ENCODE measurements at places on chromosomes 1 and 21.
A peak's percentile ranks its signal among the peaks of the same experiment; 100 is the strongest.

DNA sequence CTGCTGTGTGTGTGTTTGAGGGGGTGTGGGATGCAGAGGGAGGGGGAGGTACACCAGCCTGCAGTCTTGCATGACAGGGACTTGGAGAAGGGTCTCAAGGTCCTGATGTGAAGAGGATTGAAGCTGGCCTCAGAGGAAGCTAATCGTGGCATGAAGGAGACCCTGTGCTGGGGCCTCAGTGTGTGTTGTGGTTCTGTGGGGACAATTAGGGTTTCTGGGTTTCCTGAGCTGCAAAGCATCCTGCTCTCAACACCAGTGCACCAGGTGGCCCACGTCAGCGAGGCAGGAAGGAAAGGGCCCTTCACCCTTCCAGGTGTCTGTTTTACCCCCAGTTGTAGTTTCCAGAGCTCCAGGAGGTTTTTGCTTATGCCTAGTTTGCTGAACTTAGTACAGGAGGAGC lies 52.8 kb downstream of the TENT5C start:
- no peaks in the 10 kb centered on the region for H3K36me3 ChIP-seq
- H3K27me3 ChIP-seq: no peaks in the 10 kb centered on the region

GRCh38 chr1:5977494-5978444 lies 14.5 kb downstream of the NPHP4 start:
- H3K27ac ChIP-seq: no peak overlapping the region
- H3K4me1 ChIP-seq: no peaks in the 10 kb centered on the region
- no peaks in the 10 kb centered on the region for H3K36me3 ChIP-seq
- no peaks in the 10 kb centered on the region for H3K27me3 ChIP-seq
- H3K4me3 ChIP-seq: no peak overlapping the region
- no peak for DNase-seq

GRCh38 chr1:39275836-39276507 lies 71.5 kb downstream of the MACF1 start:
- no peaks in the 10 kb centered on the region for H3K36me3 ChIP-seq
- no peak overlapping the region for H3K4me3 ChIP-seq
- no peak overlapping the region for H3K27ac ChIP-seq
- DNase-seq: peak; percentile 26
- H3K4me1 ChIP-seq: peaks cover 5% of the 10 kb centered on the region
- no peaks in the 10 kb centered on the region for H3K27me3 ChIP-seq

DNA sequence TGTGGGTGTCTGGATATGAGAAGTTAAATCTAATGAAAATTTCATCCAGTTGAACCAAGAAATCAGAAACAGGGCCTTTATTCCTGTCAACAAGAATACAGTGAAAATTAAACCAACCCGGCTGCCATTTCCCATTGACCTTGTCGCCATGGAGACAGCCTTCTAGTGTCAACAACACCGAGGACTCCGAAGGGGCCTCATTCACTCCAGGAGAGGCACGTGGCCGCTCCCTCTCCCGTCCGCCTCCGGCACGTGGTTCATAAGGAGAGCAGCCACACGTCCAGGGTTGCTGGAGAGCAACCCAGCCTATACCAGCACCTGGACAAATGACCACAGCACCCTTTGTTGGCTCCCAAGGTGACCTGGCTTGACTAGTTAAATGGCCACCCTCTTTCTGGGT lies 120.3 kb upstream of the VAMP3 start:
- no peaks in the 10 kb centered on the region for H3K4me1 ChIP-seq
- DNase-seq: no peak
- no peak overlapping the region for H3K4me3 ChIP-seq
- no peaks in the 10 kb centered on the region for H3K36me3 ChIP-seq

- no peaks in the 10 kb centered on the region for H3K36me3 ChIP-seq
- peak overlapping the region; percentile 53 for H3K27ac ChIP-seq
- no peaks in the 10 kb centered on the region for H3K27me3 ChIP-seq
- DNase-seq: peak; percentile 81
- no peak overlapping the region for H3K4me3 ChIP-seq
These were observed 24.2 kb upstream of the CTBS start for GRCh38 chr1:84598418-84598817.

GRCh38 chr1:79388694-79389361 lies 382.3 kb upstream of the ADGRL4 start:
- no peaks in the 10 kb centered on the region for H3K4me1 ChIP-seq
- H3K27me3 ChIP-seq: no peaks in the 10 kb centered on the region
- no peak for DNase-seq
- no peaks in the 10 kb centered on the region for H3K36me3 ChIP-seq

DNA sequence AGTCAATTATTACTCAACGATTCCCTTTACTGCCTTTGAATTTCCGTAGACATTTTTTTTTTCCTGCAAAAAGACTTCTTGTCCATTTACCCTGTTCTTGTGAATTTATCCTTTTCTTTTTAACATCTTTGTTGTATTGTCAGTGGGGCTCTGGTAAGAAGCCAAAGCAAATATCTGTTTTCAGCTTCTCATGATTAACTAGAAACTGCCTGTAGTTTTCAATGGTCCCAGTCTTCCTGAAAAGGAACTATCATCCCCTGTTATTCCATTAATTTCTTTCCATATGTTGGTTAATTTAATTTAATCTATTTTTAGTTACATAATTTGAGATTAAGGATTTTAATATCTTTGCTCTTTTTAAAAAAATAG lies 28.0 kb downstream of the SH3BGR start:
- H3K27me3 ChIP-seq: no peaks in the 10 kb centered on the region
- no peak overlapping the region for H3K27ac ChIP-seq
- H3K36me3 ChIP-seq: no peaks in the 10 kb centered on the region
- DNase-seq: no peak
- H3K4me3 ChIP-seq: no peak overlapping the region

DNA sequence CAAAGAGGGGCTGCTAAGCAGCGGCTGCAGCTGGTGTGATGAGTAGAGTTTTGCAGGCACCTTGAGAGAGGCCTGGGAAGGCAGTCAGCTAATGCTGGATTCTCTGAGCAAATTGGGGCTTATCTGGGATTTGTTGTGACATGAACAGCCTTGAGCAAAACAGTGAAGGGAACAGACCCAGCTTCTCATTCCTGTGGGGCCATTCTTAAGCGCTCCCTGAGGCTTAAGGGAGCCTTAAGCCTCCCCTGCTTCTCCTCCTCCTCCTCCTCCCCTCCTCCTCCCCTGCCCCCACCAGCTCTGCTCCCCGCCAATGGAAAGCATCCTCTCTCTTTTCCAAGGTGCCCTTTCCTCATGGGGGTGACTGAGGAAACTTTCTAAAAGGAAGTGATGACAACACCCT lies 21.3 kb downstream of the HMGCS2 start:
- H3K4me1 ChIP-seq: no peaks in the 10 kb centered on the region
- no peak for DNase-seq
- H3K4me3 ChIP-seq: no peak overlapping the region
- no peak overlapping the region for H3K27ac ChIP-seq
- peaks cover 2% of the 10 kb centered on the region for H3K27me3 ChIP-seq

GRCh38 chr1:7262611-7263010 lies 477.4 kb downstream of the CAMTA1 start:
- H3K27me3 ChIP-seq: no peaks in the 10 kb centered on the region
- no peaks in the 10 kb centered on the region for H3K36me3 ChIP-seq
- peaks cover 27% of the 10 kb centered on the region for H3K4me1 ChIP-seq
- DNase-seq: no peak
- H3K4me3 ChIP-seq: no peak overlapping the region

GRCh38 chr21:32130031-32130891 lies 148.6 kb downstream of the MIS18A start:
- H3K4me3 ChIP-seq: no peak overlapping the region
- H3K4me1 ChIP-seq: no peaks in the 10 kb centered on the region
- no peak for DNase-seq
- H3K36me3 ChIP-seq: no peaks in the 10 kb centered on the region
- H3K27me3 ChIP-seq: no peaks in the 10 kb centered on the region

- H3K27ac ChIP-seq: no peak overlapping the region
- no peaks in the 10 kb centered on the region for H3K27me3 ChIP-seq
- H3K4me1 ChIP-seq: no peaks in the 10 kb centered on the region
- no peaks in the 10 kb centered on the region for H3K36me3 ChIP-seq
- no peak for DNase-seq
- H3K4me3 ChIP-seq: no peak overlapping the region
These were observed 113.2 kb downstream of the LRRC53 start for GRCh38 chr1:74399249-74399648.

DNA sequence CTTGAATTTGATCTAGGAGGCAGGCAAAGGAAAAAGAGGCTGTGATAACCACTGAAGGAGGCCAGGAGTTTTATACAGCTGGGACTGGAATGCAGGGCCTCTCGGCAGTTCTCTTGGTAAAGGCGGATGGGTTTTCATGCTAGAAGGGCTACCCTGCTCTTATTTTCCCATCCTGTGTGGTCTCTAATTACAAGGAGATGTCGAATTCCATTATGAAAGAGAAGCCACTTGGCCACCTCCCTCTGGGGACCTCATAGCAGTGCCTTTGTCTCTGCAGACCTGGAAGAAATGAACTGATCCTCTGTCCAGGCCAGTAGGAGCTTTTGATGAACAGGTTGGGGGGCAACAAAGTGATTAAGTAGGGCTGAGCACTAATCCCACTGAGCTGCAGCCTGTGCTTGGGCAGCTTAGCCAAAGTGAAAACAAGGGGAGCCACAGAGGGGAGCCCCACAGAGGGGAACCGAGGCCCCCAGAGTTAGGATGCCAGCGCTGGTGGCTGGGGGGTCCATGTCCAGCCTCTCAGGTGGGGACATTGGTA lies 42.2 kb upstream of the BCAR3 start:
- no peaks in the 10 kb centered on the region for H3K36me3 ChIP-seq
- no peaks in the 10 kb centered on the region for H3K27me3 ChIP-seq
- no peak overlapping the region for H3K27ac ChIP-seq
- no peak overlapping the region for H3K4me3 ChIP-seq
- peaks cover 5% of the 10 kb centered on the region for H3K4me1 ChIP-seq
- no peak for DNase-seq

- H3K4me3 ChIP-seq: no peak overlapping the region
- no peak overlapping the region for H3K27ac ChIP-seq
- no peaks in the 10 kb centered on the region for H3K27me3 ChIP-seq
- no peaks in the 10 kb centered on the region for H3K36me3 ChIP-seq
These were observed 137.2 kb downstream of the ADGRL2 start for GRCh38 chr1:81937791-81938450.

DNA sequence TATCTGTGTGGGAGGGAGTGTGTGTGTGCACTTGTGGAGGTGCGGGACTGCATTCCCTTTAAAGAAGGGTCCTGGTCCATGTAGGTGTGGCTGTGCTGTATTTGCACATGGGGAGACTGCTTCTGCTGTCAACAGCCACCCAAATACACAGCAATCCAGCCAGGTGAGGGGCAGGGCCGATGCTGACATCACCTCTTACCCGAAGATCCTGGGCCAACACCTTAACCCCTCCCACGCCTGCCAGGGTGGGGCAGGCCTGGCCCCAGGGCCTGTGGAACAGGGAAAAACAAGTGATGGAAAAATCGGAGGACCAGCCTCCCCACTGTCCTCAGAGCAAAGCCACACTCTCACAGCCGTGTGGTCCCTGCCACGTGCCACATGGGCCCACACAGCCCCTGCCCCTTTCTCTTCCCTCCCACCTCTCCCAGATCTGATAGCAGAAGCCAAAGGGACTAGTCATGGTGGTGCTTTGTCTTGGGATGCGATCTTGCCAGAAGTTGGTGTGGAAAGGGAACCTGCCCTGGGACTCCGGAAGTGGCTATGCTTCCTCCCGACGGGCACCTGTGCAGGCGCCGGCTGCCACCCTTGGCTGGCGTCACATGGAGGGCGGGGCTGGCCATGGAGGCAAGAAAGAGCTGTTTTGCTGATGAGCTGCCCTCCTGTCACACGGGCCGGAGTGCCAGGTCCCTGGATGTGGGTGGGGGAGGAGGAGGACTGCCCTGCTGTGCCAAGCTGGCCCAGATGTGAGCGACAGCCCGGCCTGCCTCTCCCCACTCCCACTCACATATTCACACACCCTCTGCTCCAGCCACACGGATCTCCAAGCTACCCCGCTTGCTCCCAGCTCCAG lies 7.8 kb upstream of the CASZ1 start:
- DNase-seq: no peak
- no peaks in the 10 kb centered on the region for H3K36me3 ChIP-seq
- H3K27me3 ChIP-seq: peaks cover 24% of the 10 kb centered on the region
- H3K4me3 ChIP-seq: no peak overlapping the region
- no peak overlapping the region for H3K27ac ChIP-seq

GRCh38 chr1:66207484-66207883 lies 326.5 kb upstream of the SGIP1 start:
- H3K27me3 ChIP-seq: no peaks in the 10 kb centered on the region
- DNase-seq: peak; percentile 81
- no peaks in the 10 kb centered on the region for H3K4me1 ChIP-seq

DNA sequence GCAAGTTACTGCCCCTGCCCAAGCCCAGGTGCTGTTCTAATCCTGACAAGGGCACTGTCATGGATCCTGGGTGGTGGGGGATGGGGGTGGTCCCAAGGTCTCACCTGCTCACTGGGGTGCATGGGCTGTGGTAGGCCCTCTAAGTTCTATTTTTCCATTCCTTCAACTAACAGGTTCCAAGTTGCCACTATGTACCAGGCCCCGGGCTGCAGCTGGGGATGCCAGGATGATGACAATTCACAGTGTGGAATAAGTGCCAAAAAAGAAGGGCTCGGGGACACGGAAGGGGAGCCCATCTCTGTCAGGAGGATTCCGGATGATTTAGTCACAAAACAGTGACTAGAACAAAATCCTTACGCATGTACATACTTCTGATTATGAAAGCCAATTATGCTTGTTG lies 76.0 kb downstream of the STUM start:
- H3K27me3 ChIP-seq: no peaks in the 10 kb centered on the region
- no peak overlapping the region for H3K4me3 ChIP-seq
- no peak overlapping the region for H3K27ac ChIP-seq
- H3K36me3 ChIP-seq: no peaks in the 10 kb centered on the region
- DNase-seq: peak; percentile 15
- H3K4me1 ChIP-seq: no peaks in the 10 kb centered on the region

- H3K4me1 ChIP-seq: no peaks in the 10 kb centered on the region
- no peak overlapping the region for H3K4me3 ChIP-seq
- no peak overlapping the region for H3K27ac ChIP-seq
- DNase-seq: peak; percentile 23
- H3K36me3 ChIP-seq: no peaks in the 10 kb centered on the region
- H3K27me3 ChIP-seq: no peaks in the 10 kb centered on the region
These were observed 38.4 kb upstream of the FOXO6 start for GRCh38 chr1:41322835-41323234.

- H3K4me1 ChIP-seq: no peaks in the 10 kb centered on the region
- no peak overlapping the region for H3K27ac ChIP-seq
- DNase-seq: peak; percentile 42
- H3K27me3 ChIP-seq: no peaks in the 10 kb centered on the region
- no peak overlapping the region for H3K4me3 ChIP-seq
- no peaks in the 10 kb centered on the region for H3K36me3 ChIP-seq
These were observed 156.6 kb downstream of the GREM2 start for GRCh38 chr1:240455228-240455821.

- no peaks in the 10 kb centered on the region for H3K36me3 ChIP-seq
- no peaks in the 10 kb centered on the region for H3K27me3 ChIP-seq
- no peaks in the 10 kb centered on the region for H3K4me1 ChIP-seq
These were observed 82.5 kb downstream of the OSBPL9 start for GRCh38 chr1:51699391-51699790.

- no peaks in the 10 kb centered on the region for H3K27me3 ChIP-seq
- H3K4me3 ChIP-seq: no peak overlapping the region
- no peaks in the 10 kb centered on the region for H3K4me1 ChIP-seq
- H3K27ac ChIP-seq: no peak overlapping the region
These were observed 576.1 kb upstream of the ZRANB2 start for GRCh38 chr1:71656902-71657301.

All from fibroblast of lung (primary cell).